ENCODE measurements at places on chromosomes 11 and 22.

- peak; percentile 53 for DNase-seq
Measured at GRCh38 chr22:21754523-21754922, 18.9 kb upstream of the YPEL1 start.

DNA sequence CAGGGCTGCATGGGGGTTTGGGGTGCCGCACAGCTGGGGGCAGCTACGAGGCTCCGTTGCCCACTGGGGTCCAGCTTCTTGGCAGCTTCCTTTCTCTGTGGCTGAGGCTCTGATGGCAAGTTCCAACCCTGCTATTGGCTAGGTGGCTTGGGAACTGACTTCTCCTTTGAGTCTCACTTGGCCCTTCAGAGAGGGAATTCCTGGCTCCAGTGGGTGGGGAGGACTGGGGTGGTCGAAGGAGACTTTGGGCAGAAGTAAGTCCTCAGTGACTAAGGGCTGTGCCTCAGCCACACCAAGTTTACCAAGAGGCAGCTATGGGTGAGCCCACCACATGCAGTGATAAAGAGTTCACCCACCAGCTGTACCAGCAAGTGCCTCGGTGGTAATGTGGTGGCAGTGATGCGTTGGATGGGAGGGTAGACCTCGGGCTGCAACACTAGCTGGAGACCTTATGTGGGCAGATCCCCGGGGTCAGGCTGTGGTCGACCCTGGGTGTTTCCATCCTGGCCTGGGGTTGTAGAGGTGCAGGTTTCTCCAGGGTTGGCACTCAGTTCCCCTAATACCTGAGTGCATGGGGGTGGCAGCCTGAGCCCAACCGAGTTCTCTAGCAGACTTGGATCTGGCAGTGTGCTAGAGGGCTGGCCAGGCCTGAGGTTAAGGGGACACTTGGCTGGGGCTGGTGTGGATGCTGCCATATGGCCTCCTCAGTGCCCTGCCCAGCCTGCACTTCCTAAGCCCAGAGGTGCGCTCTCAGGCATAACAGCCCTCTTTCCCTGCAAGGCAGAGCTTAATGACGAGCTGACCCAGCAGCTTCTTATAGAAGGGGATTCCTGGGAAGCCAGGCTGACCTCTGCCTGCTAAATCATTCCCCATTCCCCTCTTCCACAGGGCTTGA lies 197.0 kb upstream of the CADM1 start:
- no peak for DNase-seq

DNA sequence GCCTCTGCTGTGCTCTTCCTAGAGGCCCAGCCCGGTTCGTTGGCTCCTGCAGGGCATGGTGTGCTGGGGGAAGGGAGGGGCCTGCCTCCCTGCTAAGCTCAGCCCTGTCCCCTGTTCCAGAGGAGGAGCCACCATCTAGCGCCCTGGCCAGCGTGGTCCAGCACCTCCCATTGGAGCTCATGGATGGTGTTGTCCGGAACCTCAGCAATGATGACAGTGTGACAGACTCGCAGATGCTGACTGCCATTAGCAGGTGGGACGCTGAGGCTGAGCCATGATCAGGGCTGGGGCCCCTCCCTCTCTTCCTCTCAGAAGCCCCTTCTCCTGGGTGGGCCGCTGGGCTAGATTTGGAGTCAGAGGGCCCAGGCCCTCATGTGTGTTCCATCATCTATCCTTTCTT lies 9.1 kb downstream of the USP35 start:
- DNase-seq, result no peak

- no peak for DNase-seq
Measured at GRCh38 chr22:33381531-33382406, 323.6 kb upstream of the SYN3 start.

GRCh38 chr11:77171885-77172665 lies 44.0 kb downstream of the MYO7A start:
- DNase-seq, result no peak

GRCh38 chr22:20955548-20955947 lies 11.5 kb upstream of the AIFM3 start:
- DNase-seq, result no peak

Data from CD4-positive, alpha-beta T cell treated with Interferon gamma for 1 hour (primary cell).